ENCODE measurements at places on chromosomes 2 and 18.

DNA sequence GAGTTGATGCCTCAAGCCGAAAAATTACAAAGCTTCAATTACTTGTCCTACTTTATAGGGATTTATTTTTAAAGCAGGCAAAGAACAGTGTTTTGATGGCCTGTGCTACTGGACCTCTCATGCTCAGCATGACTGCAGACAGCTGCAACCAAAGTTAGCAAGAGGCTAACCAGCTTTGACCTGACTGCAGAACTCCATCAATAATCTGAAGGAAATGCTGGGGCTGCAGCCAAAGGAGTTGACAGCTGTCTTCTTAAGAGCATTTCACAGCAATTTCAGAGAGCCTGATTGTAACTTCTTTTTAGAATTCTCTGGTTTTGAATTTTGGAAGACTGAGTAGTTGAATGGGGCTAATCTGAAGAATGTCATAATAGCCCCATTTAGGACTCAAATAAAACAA, 46.5 kb upstream of the SESTD1 start:
- no peak for DNase-seq

GRCh38 chr2:176613323-176613987, 344.2 kb downstream of the MTX2 start:
- no peak for DNase-seq

GRCh38 chr2:37560241-37560848, 111.1 kb downstream of the CDC42EP3 start:
- DNase-seq, result no peak

- no peak for DNase-seq
These were observed 13.5 kb downstream of the SPOPL start for GRCh38 chr2:138515092-138515491.

GRCh38 chr2:46650556-46651001, 171.2 kb downstream of the TMEM247 start:
- no peak for DNase-seq

DNA sequence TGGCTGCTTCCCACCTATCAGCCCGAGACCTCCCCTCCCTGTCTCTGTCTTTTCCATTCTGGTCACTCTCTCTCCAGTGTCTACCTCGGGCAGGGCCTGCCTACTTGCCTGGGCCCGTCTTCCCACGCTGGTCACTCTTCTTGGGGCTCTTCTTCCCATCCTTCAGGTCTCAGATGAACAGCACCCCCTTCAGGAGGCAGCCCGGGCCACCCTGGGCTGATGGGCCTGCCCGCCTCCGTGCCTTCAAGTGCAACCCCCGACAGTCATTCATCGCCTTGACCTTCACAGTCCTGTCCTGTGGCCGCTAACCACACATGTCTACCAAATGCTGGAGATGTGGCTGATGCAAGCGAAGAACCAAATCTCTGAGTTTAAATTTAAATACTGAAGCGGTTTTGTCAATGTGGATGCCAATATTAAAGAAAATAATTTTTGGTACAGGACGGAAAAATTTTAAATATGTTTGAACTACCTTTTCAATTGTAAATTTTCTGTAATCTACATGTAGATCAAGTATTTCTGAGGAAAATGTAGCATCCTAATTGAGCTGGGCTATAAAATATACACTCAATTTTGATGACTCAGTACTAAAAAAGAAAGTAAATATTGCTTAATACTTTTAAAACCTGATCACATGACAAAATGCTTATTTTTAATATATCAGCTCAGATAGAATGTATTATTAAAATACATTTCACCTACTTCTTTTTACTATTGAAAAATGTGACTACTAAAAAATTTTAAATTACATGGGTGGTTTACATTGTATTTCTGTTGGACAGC, 96.4 kb downstream of the LAMA1 start:
- DNase-seq, result no peak

GRCh38 chr2:190497428-190497827, 37.1 kb downstream of the NEMP2 start:
- DNase-seq, result no peak

DNA sequence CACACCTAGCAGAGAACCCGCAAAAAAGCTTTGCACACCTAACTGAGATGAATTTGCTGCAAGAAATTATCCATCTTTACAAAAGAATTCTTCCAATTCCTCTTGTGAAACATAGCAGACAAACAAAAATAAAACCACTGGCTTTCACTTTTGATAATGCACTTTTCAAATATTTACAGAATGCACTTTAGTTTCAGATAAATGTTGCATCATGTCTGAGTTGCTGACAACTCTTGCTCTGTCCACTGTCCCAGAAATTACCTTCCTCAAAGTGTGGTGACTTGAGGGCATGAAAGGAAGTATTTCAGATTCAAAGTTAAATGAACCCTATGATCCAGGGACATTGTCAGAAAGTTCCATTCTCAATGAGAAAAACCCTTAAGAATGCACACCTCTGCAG, 256.2 kb upstream of the PARD3B start:
- DNase-seq, result no peak

DNA sequence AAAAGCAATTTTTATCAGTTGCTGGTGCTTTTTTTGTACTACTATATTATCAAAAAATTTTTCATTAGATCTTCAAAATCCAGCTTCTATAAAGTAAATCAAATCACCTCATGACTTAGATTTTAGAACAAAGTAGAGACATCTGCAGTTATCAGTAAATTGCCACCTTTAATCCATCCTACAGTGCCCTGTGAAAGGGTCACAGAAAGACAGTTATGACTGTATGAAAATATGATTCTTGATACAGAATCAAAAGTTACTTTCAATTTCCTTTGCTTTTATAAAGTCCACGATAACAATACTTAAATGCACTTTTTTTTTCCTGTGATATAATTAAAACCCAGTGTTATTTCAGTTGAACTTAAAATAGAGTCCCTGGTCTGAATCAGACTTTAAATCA, 61.4 kb downstream of the PRPF40A start:
- DNase-seq, result no peak

DNA sequence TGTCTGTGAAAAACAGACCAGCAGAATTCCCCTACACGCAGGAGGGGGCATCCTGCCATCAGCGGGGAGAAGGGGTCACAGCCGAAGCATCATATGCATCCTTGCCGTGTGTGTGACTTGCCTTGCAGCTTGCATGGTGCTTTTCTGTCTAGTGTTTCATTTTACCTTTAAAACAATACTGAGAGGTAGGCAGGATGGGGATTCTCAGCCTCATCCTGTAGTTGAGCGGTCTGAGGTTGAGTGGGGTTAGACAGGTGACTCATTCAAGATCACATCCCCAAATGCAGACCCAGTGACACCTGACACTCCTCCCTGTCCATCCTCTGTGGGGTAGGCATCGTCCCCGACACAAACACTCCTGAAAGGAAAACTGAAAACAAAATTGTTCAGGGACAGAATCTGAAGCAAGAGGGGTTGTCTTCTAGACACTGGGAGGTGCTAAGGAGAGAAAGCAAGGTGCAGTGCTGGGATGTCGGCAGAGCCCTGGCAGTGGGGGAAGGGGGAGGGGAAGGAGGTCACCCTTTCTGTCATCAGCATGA, 7.9 kb downstream of the ARL4C start:
- no peak for DNase-seq

GRCh38 chr2:46136481-46136880, 160.7 kb upstream of the EPAS1 start:
- DNase-seq, result peak; percentile 1

- DNase-seq, result peak; percentile 45
These were observed 301.5 kb downstream of the NDUFA10 start for GRCh38 chr2:239723486-239724193.

DNA sequence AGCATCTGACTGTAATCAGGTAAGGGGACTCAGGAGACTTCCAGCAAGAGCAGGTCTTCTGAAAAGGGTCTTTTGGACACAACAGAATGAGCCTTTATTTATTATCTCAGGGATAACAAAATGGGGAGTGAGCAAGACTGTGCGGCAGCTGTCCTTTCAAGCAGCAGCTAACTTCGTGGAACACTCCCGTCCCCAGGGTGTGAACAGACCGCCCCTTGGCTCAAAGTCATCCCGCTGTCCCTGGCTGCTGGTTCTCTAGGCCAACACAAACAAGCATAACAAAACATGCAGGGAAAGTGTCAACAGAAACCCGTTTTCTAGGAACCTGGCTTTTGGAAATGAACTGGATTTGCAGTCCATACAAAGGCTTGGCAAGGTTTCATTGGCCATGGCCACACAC, 787.9 kb upstream of the FANCL start:
- peak; percentile 72 for DNase-seq

DNA sequence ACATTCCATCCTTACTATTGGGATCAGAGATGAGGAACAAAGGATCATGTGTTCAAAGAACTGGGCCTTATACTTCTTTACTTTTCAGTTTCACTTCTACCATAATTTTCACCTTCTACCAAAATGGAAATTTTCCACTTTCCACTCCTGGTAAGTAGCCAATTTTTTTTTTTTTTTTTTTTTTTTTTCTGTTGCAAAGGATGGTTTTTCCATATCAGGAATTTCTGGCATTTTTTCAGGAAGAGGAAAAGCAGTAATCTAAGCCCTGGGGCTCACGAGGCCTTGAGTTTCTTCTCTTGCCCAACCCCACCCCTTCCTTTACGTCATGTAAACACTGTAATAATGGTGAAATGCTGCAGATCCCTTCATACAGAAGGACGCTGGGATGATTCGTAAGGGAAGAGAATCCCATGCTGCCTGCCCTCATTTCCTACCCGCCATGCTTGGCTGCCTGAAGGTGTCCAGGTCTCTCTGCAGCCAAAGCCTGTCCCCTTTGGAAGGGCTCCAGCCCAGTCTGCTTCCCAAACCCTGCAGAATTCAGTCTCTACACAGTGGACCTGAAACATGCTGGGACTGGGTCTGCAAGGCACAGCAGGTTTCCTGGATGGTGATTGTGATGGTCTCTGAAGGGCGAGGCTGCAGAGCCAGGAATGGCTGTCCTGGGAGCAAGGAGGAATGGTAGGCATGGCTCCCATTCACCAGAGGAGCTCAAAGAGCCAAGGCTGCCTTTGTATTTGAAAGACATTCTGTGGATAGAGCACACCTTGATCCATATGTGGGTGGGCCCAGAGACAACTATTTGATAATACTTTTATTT, 57.0 kb downstream of the EFR3B start:
- DNase-seq, result no peak

DNA sequence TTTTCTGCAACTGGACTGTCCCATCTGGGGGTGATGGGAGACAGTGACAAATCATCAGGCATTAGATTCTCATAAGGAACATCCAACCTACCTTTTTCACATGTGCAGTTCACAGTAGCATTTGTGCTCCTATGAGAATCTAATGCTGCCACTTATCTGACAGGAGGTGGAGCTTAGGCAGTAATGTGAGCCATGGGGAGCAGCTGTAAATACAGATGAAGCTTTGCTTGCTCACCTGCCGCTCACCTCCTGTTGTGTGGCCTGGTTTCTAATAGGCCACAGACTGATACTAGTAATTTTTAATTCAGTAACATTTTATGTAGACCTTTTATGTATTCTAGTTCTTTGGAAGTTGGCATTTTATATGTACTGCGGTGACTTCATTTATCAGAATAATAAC, 180.1 kb upstream of the SPOPL start:
- no peak for DNase-seq

DNA sequence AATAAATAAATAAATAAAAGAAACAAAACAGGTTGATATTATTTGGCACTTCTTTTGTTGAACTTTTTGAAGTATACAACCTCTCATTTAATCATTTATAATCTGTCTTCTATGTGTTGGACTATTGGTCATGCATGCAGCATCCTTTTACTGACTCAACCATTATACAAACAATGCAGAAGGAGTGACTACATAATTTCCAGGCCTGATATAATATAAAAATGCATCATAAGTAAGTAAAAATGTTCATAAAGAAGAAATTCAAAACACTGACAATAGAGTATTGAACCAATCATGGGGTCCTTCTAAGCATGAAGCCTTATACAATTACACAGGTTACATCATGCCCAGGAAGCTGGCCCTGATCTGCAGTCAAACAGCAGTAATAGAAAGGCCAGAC, 141.5 kb upstream of the FN1 start:
- no peak for DNase-seq

- DNase-seq, result no peak
These were observed 355.2 kb upstream of the KCNJ3 start for GRCh38 chr2:154343282-154343681.

DNA sequence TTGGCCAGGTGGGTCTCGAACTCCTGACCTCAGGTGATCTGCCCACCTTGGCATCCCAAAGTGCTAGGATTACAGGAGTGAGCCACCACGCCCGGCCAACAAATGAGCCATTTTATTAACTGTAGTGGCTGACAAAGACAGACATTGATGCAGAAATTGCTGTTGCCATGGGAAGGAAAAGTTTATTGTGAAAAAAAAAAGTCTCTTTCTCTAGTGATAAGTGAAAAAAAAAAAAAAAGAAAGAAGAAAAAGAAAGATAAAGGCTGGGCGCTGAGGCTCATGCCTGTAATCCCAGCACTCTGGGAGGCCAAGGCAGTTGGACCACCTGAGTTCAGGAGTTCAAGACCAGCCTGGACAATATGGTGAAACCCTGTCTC, 39.8 kb upstream of the RAB1A start:
- no peak for DNase-seq

Data from left forelimb (tissue), 1 donor.